GM23338 (cell line): ENCODE measurements at places on chromosomes 5 and 9. TPM values are rescaled to one million over a fixed set of nuclear protein-coding genes. Genes with fewer than 3 reads are reported as not detected.

PCDHB16 gene
- polyA plus RNA-seq = 0.73 and 0.92 TPM in 2 replicates

SGCD gene
- polyA plus RNA-seq = 0.05 and 0.07 TPM in 2 replicates

FIBCD1 gene
- polyA plus RNA-seq = 5.6 and 9.0 TPM in 2 replicates

HACD4 gene
- 1.3 and 1.7 TPM in 2 replicates for polyA plus RNA-seq

SHLD3 gene
- 4.8 and 7.0 TPM in 2 replicates for polyA plus RNA-seq

DMRT2 gene
- not detected in 2 replicates for polyA plus RNA-seq

RPP25L gene
- polyA plus RNA-seq = 16.4 and 18.5 TPM in 2 replicates

ZBTB43 gene
- polyA plus RNA-seq = 8.8 and 9.7 TPM in 2 replicates

CDH6 gene
- 0.42 and 0.60 TPM in 2 replicates for polyA plus RNA-seq

DCAF10 gene
- 6.2 and 6.6 TPM in 2 replicates for polyA plus RNA-seq

ITGA2 gene
- 1.9 and 2.6 TPM in 2 replicates for polyA plus RNA-seq

GEMIN5 gene
- 18.3 and 19.2 TPM in 2 replicates for polyA plus RNA-seq

PCDHGB6 gene
- 1.6 and 2.8 TPM in 2 replicates for polyA plus RNA-seq

PTGER4 gene
- 0.82 and 1.1 TPM in 2 replicates for polyA plus RNA-seq

OR1K1 gene
- polyA plus RNA-seq = not detected in 2 replicates

OR1J4 gene
- polyA plus RNA-seq = not detected in 2 replicates

GPR150 gene
- polyA plus RNA-seq = 0.10 and 0.47 TPM in 2 replicates

AQP3 gene
- polyA plus RNA-seq = 1.4 and 1.6 TPM in 2 replicates

PCDHB13 gene
- polyA plus RNA-seq = 0.87 and 1.1 TPM in 2 replicates

LRSAM1 gene
- polyA plus RNA-seq = 12.8 and 16.1 TPM in 2 replicates

GFI1B gene
- 0.28 TPM in 1 of 2 replicates, not detected in the other for polyA plus RNA-seq

IL5 gene
- not detected in 2 replicates for polyA plus RNA-seq

MLANA gene
- 0.38 TPM in 1 of 2 replicates, not detected in the other for polyA plus RNA-seq

RAI14 gene
- 46.7 and 58.8 TPM in 2 replicates for polyA plus RNA-seq

LCN15 gene
- polyA plus RNA-seq = 0.76 and 1.2 TPM in 2 replicates

DAB2 gene
- polyA plus RNA-seq = 6.0 and 6.4 TPM in 2 replicates

PIP5KL1 gene
- 19.5 and 25.1 TPM in 2 replicates for polyA plus RNA-seq

CATSPER3 gene
- 0.19 and 0.37 TPM in 2 replicates for polyA plus RNA-seq

GNAQ gene
- polyA plus RNA-seq = 21.1 and 22.3 TPM in 2 replicates

PRUNE2 gene
- polyA plus RNA-seq = 9.1 and 10.6 TPM in 2 replicates

PCDHB15 gene
- polyA plus RNA-seq = 4.9 and 6.1 TPM in 2 replicates

OR1L1 gene
- polyA plus RNA-seq = not detected in 2 replicates

BRIX1 gene
- 137 and 171 TPM in 2 replicates for polyA plus RNA-seq

PCDHA2 gene
- 0.99 and 1.3 TPM in 2 replicates for polyA plus RNA-seq

GLE1 gene
- 7.3 and 7.4 TPM in 2 replicates for polyA plus RNA-seq

GRM6 gene
- 0.19 and 0.50 TPM in 2 replicates for polyA plus RNA-seq

C7 gene
- polyA plus RNA-seq = 0.05 TPM in 1 of 2 replicates, not detected in the other

PCSK5 gene
- polyA plus RNA-seq = 12.3 and 15.6 TPM in 2 replicates

C9orf153 gene
- polyA plus RNA-seq = 0.24 and 0.29 TPM in 2 replicates

RANBP3L gene
- polyA plus RNA-seq = 0.10 TPM in 1 of 2 replicates, not detected in the other
